Thoracic aorta (tissue), 2 donors: ENCODE measurements at places on chromosomes 7 and 10. TPM values are rescaled to one million over a fixed set of nuclear protein-coding genes. Genes with fewer than 3 reads are reported as not detected.

DNA sequence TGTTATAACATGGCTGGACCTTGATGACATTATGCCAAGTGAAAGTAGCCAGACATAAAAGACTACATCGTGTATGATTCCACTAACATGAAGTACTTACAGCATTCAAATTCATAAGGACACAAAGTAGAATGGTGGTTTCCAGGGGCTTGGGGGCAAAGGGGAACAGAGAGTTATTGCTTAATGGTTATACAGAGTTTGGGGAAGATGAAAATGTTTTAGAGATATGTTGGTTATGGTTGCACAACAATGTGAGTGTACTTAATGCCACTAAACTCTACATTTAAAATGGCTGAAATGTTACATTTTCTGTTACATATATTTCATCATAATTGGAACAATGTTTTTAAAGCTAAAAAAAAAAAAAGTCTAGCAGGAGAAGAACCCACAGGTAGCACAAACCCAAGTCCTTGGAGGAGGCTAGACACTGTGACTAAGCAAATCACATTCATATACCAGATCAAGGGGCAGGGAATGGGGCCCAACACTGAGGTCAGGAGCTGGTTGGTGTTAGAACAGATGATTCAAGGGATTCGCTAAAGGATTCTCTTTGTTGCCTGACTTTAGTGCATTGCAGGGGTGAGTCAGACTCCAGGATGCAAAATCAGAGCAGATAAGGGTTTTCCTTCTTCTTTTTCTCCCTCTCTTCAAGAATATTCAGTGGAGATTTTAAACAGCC lies 25.1 kb upstream of the AOAH start:
- no peak overlapping the region for H3K4me3 ChIP-seq
- no peaks in the 10 kb centered on the region for H3K36me3 ChIP-seq
- H3K4me1 ChIP-seq = no peaks in the 10 kb centered on the region
- H3K27ac ChIP-seq = no peak overlapping the region
- DNase-seq = no peak
- H3K27me3 ChIP-seq = no peaks in the 10 kb centered on the region

- no peak overlapping the region for H3K27ac ChIP-seq
- no peaks in the 10 kb centered on the region for H3K4me1 ChIP-seq
- H3K4me3 ChIP-seq = no peak overlapping the region
- H3K36me3 ChIP-seq = no peaks in the 10 kb centered on the region
- H3K27me3 ChIP-seq = no peaks in the 10 kb centered on the region
- DNase-seq = no peak
Measured at GRCh38 chr10:74419958-74420375, 268.9 kb downstream of the ADK start.

- no peaks in the 10 kb centered on the region for H3K36me3 ChIP-seq
- H3K4me3 ChIP-seq = no peak overlapping the region
- no peak for DNase-seq
- H3K27ac ChIP-seq = peak overlapping the region; percentile 68
- peaks cover 23% of the 10 kb centered on the region for H3K4me1 ChIP-seq
- H3K27me3 ChIP-seq = no peaks in the 10 kb centered on the region
Measured at GRCh38 chr10:51405580-51406351, 293.6 kb downstream of the CSTF2T start.

SNCG gene
- total RNA-seq = 50.9 TPM

OR6B1 gene
- not detected for total RNA-seq
